ENCODE measurements at places on chromosomes 13 and 19.
A peak's percentile ranks its signal among the peaks of the same experiment; 100 is the strongest.

DNA sequence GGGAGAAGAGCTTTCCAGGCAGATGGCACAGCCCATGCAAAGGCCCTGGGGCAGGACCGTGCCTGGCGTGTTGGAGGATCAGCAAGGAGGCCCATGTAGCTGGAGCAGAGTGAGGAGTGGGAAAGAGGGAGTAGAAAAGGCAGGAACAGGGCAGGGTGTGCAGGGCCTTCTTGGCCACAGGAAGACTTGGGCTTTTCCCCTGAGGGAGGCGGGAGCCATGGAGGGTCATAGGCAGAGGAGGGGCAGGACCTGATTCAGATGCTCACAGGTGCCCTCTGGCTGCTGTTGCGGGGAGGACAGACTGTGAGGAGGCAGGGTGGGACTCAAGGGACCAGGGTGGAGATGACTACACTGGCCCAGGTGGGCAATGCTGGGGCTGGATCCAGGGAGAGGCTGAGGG, 13.8 kb upstream of the PTPRS start:
- DNase-seq, result peak; percentile 59

DNA sequence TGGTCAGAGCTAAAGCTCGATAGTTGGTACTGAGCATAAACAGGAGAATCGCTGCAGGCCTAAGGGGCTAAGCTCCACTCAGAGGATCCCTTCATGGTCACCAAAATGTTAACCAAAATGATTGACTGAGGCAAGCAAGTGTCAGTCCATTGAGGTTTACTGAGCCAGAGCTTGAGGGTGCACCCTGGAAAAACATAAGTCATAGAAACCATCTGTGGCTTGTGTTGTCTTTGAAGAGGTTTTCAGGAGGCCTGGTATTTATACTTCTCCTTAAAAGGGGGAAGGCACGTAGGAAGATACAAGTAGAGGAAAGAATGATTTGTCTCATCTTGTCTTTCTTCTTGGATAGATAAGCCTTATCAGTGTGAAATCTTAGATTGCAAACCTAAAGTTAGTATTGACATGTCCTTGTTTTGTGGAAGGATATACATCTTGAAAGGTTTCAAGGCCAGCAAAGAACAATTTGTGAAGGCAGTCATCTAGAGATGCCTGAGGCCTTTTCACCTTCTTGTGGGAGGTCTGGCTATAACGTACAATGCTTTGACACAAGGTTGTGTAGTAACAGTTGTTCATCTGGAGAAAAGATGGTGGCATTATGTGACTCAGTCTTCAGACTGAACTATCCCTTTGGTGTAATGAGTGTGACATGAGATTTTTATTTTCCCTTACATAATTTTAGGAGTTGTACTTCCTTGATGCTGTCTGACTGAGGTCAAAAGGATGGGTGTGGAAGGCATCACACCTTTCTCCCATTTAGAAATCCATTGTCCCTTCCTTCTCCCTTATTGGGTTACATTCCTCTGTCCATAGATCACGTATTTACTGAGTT, 14.7 kb upstream of the CEACAM6 start:
- peak; percentile 50 for DNase-seq

GRCh38 chr13:112759053-112759452, 69.2 kb downstream of the ATP11A start:
- no peak for DNase-seq

DNA sequence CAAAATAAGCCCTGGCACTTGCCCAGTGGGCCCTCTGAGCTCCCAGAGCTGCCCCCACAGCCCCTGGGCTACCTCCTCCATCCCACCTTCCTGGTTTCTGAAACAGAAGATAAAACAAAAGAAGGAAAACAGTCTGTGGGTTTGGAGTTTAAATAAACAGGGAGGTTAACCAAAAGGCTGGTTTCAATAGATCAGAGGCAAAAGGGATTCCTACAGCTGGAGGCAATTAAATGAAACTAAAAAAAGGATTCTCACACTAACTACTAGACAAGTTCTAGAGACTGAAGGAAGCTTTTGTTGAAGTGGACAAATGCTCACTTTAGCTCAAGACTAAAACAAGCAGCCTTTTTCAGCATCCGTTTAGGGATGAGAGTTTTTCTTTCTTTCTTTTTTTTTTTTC, 569.8 kb downstream of the FGF9 start:
- no peak for DNase-seq

DNA sequence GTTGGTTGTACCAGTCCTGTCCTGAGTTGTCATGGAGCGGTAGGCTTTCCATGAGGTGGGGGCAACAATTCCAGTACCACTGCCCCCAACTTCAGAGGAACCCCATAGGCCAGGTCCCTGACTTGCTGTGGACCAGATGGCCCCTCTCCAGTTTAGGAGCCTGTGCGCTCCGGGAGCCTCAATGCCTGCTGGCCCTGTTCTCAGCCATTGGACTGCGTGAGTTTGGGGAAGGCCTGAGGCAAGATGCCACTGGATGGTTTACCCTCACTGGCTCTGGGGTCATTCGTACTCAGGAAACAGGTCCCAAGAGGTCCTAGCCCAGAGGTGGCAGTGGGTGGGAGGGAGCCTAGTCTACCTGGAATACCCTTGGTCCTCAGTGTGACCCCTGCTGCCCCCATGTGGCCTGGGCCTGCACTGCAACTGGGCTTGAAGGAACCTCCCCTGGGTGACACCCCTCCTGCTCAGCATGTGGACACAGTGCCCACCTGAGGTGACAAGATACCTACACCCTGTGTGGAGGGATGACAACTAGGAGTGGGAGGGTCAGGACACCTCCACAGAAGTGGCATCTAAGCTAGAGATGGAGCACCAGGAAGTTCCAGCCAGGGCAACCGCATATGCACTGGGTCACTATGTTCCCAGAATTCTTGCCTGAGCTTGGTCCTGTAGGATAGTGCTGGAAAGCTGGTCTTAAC, 6.0 kb upstream of the PRR19 start:
- peak; percentile 95 for DNase-seq

GRCh38 chr19:20167651-20168122, 673 bp downstream of the ZNF486 start:
- DNase-seq, result no peak

DNA sequence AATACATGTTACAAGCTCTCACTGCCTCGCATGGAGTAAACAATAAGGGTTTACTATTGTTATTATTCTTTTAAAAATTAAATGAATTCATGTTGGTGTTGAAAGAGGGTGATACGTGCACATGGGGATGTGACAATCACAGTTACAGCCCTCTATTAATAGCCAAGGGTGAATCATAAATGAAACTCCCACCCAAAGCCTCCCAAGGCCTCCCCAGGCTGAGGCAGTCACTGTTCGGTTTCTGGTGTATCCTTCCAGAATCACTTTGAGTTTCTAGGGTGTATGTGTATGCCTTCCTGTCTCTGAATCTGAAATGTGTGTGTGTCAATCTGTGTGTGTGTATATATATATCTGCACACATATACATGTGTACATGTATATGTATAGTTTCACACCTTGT, 73.4 kb downstream of the AKAP11 start:
- DNase-seq, result peak; percentile 39
